Activated T-cell treated with anti-CD3 and anti-CD28 coated beads for 1 hour (primary cell): ENCODE measurements at places on chromosomes 3 and 15.

GRCh38 chr15:74799255-74799855, 13.3 kb upstream of the LMAN1L start:
- DNase-seq: no peak

DNA sequence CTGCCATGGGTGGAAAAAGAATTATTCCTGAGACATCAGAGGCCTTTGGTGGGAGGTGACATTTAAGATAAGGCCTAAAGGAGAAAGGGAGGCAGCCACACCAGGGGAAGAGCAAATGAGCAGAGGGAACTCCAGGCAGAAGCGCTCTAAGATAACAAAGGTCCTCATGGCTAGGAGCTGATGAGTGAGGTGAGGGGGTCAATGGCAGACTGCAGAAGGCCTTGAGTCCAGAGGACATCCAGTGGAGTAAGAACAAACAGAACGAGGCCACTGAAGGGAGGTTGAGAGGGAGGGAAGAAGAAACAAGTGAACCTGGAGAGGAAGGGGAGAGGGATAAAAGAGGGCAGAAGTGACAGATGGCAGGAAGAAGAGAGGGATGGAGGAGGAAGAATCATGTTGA, 97.3 kb downstream of the CTNNB1 start:
- no peak for DNase-seq

GRCh38 chr3:49019941-49020329, 1.6 kb upstream of the DALRD3 start:
- no peak for DNase-seq

DNA sequence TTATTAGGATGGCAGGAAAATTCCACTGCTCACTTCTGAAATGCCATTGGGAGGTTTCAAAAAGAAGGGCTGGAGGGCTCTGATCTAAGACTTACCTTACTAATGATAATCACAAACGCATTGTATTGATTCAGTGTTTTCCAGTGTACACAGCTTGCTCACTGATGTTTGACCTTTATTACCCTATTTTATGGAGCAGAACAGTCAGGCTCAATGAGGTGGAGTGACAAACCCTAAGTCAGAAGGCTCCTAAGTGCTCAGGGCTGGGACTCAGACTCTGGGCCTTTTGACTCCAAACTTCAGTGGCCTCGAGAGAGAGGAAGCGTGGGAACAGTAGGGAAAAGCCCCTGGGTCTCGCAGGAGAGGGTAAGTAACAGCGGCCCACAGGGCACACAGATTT, 20.3 kb upstream of the RAD18 start:
- no peak for DNase-seq

DNA sequence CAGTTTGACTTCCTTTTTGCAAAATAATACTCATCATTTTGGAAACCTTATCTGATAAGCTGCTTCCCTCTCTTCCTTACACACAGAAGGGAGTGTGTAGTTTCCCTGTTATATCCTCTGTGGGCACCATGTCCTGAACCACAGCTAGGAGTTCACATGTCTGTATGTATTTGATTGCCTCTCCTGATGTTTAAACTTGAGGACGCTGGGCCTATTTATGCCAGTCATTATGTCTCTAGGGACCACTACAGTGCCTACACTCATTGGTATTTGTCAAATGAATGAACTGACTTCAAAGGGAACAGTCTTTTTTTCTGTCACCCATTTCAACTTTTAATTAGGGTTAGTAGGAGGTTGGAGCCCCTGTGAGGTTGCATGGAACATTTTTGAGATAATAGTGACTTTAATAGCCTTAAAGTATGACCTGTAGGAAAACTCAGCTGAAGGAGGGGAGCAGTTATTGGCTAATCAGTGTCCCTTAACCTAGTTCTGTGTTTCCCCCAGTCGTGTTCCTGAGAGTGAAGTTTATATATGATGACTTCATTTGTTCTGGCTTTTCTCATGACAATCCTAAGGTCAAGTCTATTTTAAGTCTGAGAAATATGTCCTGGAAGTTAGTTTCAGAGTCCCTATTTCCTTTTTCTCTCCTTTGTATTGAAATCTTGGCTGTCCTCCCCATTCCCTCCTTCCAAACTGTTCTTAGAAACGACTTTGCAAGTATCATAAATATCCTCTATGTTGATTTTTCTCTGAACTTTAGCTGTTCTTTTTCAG, 28.9 kb downstream of the PDE8A start:
- DNase-seq: no peak

DNA sequence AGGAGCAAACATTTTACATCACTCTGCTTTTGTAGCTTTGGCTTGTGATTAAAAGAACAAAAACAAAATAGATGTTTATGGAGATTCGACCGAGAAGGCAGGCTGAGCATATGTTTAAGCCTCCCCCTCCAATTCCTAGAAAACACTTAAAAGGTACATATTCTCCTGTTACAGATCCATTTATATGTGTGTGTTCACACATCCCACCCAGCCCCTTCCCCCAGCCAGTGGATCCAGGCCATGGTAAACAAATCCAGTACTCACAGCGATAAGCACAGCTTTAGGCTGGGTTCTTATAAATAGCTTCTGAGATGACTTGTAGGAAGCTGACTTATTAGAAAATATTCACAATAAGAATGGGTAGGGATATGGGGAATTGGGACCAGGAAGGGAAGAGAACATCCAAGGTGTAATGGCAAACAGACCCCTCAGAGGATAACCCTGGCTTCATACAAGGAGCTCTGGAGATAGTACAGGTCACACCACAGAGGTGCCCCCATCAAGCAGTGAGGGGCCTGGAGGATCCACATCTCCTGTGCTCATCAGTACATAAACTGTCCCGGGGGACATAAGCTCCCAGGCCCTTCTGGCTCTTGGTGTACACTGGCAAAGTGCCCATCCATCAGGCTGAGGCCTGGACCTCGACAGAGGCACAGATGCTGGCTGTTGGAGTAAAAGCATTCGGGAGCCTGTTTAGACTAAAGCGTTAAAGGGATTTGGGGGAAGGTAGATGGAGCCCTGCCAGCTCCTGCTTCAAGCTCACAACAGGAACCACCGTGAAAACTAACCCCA, 70.0 kb upstream of the UBE2E1 start:
- no peak for DNase-seq

DNA sequence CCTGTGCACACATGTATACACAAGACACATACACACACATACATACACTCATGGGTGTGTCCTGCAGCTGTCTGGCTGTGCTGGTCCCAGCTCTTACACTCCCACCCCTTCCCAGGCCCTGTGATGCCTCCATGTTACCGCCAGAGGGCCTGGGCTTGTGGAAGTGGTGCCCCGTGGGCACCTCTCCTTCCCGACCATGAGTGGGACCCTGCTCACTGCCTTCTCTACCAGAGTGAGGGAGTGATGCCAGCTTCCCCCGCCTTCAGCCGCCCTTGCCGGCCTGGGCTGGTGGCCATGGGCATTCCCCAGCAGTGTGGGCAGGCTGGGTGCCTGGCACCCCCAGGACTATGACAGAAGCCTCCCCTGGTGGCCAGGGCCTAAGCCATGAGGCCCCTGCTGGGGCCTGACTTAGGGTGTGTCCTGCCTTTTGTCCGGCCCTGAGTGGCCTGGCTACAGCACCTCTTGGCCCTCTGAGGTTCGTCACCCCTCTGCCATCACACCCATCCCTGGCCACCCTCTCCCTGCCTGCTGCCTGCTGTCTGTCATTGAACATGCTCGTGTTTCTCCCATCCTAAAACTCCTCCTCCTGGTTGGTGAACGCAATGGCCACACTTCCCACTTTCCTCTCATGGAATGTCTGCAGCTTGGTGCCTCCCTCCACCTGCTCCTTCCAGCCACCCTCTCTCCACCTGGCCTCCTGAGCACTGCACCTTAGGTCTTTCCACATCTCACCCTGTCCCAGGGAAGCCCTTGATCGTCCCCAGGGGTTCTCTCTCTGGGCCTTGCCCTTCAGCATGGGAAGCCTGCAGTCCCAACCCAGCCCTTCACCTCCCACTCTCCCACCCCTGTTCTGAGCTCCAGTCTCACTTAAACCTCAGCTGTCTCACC, 14.6 kb downstream of the HDAC11 start:
- DNase-seq: no peak

DNA sequence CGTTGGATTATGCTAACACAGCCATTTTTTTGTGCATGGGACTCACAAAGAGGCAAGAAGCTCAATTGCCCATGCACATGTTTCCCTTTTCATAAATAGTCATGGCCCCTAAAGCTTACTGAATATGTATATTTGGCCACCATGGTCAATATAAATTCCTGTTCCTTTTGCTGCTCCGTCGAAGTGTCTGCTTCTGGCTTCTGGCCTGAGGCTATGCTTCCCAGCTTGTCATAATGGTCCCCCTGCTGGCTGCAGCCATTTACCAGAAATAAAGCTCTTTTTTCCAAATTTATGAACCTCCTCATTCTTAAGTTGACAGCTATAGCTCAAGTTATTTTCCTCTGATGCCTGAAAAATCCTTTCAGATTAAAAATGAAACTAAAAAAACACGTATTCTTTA, 602.1 kb downstream of the VGLL3 start:
- no peak for DNase-seq

- DNase-seq: no peak
These were observed 8.7 kb upstream of the ATP13A4 start for GRCh38 chr3:193563426-193563825.

DNA sequence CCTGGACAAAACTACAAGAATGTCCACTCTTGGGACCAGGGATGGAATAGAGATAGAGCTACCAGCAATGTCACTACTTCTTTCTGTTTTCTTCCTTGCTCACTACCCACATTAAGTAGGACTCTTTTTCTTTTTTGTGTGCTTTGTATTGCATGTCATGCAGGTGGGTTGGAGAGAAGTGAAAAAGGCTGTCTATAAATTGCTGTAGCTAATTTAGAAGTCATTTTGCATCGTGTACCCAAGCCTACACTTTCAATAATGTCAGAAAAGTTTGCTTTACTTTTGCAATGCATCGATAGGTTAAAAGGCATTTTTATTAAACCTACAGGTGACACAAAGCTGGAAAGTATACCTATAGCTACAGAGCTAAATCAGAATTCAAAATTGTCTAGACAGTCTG, 58.9 kb downstream of the GTF2E1 start:
- no peak for DNase-seq

- no peak for DNase-seq
These were observed 35.3 kb downstream of the COMMD2 start for GRCh38 chr3:149716984-149717383.

DNA sequence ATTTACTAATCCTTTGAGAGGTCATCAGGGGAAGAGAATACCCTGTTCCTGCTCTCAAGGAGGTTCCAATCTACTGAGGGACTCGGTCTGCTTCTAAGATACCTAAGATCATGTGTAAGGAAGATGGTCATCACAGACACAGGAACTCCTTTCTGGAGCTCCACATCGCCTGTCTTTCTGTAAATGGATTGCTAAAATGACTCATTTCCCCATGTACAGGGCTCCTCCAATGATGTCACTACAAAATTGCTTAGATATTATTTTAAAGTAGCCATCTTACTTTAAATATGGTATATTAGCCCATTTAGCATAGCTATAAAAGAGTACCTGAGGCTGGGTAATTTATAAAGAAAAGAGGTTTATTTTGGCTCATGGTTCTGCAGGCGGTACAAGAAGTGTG, 206.1 kb upstream of the PROK2 start:
- DNase-seq: no peak

- no peak for DNase-seq
These were observed 11.4 kb upstream of the USF3 start for GRCh38 chr3:113707835-113708234.

- no peak for DNase-seq
These were observed 107.7 kb upstream of the SLC6A11 start for GRCh38 chr3:10708216-10708893.

DNA sequence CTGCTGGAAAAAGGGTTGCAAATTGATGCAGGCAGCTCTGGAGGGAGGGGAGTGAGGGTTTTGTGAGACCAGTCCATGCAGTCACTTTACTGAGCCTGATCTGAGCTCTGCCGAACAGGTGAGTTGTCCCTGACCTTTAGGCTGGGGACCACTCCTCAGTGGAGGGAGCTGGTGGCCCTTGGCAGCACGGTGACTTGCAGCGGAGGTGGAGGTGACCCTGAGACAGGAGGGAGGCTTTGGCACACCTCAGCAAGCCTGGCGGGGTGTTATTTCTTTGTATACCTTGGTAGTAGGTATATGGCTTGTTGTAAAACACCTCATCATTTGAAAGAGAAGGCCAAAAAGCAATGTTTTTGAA, 43.5 kb downstream of the FGD5 start:
- no peak for DNase-seq

DNA sequence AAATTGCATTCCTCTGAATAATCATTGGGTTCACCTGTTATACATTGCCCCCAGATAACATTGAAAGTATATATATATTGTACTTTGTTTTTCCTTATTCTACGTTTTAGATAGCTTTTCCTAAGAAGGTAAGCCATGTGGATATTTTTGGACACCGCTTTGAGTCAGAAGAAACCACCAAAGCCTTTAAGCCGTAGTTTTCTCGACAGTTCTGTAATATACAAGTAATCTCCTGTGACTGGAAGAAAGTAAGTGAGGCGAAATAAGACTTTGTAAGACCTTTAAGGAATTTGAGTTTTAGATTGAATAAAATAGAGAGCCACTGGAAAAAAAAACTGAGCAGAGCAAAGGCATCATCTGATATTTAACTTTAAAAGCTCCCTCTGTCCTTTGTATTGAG, 1092.0 kb downstream of the DIPK2A start:
- no peak for DNase-seq

- DNase-seq: no peak
These were observed 43.4 kb downstream of the FBXO22 start for GRCh38 chr15:75947092-75947491.

- DNase-seq: no peak
These were observed 19.2 kb upstream of the TFDP2 start for GRCh38 chr3:142168514-142168913.

DNA sequence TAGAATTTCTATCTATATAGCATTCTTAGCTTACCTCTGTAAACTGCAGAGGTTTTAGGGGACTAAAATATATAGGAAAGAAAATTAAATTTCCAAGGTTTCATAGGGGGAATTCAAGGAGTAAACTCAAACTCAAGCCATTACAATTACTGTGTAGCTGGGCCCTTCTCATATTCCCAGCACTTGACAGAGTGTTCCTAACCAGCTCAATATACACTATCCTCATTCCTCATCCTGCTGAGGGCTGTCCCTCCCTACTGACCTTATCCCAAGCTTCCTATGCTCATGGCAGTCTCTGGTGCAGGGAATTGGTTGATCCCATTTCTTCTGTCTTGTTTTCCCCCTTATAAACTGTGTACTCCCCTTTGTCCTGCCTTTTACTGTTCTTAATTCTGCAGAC, 33.9 kb downstream of the NXPE3 start:
- DNase-seq: no peak

- DNase-seq: no peak
These were observed 60.0 kb upstream of the STT3B start for GRCh38 chr3:31472479-31473390.

DNA sequence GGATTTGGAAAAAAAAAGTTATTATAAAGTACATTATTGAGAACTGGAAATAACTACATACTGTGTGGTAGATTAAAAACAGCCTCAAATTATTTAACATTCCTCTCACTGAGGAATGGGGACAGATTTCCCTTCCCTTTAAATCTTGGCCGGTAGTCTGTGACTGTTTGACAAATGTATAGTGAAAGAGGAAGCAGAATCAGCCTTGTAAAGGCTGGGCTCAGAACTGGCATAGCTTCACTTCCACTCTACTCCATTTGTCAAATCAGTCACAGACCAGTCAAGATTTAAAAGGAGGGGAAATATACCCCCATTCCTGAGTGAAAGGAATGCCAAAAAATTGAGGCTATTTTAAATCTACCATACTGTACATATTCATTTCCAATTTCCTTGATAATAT, 18.2 kb upstream of the B4GALT4 start:
- DNase-seq: no peak

GRCh38 chr15:87938031-87938430, 318.5 kb downstream of the NTRK3 start:
- no peak for DNase-seq
